Activated CD8-positive, alpha-beta memory T cell treated with anti-CD3 and anti-CD28 coated beads, Interleukin-2, amount 50 U/mL, for 48 hours (primary cell): ENCODE measurements at places on chromosomes 1 and 21.

DNA sequence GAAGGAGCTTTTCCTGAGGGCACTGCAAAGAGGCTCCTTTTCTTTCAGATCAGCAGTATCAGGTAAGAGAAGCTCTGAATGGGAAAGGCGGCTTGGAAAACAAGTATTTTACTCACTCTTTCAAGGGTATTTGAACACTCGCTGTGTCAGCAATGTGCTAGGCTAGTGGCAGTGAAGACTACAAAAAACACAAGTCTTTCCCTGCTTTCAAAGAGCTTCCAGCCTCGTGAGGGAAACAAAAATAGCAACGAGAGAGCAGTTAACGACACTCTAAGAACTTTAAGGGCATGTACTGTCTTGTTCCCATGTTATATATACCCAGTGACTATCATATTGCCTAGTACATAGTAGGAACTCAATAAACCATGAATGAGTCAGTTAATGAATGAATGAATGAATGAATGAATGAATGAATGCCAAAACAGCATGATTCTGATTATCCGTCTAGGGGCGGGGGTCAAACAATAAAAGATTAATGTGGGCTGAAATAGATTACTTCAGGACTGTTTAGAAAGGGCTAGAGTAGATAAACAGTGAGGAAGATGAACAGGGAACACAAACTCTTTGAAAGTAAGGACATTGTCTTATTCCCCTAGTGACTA is 14.2 kb upstream of the MCOLN3 start:
- no peak for DNase-seq

GRCh38 chr1:30550365-30551220 is 172.8 kb downstream of the MATN1 start:
- DNase-seq: no peak

DNA sequence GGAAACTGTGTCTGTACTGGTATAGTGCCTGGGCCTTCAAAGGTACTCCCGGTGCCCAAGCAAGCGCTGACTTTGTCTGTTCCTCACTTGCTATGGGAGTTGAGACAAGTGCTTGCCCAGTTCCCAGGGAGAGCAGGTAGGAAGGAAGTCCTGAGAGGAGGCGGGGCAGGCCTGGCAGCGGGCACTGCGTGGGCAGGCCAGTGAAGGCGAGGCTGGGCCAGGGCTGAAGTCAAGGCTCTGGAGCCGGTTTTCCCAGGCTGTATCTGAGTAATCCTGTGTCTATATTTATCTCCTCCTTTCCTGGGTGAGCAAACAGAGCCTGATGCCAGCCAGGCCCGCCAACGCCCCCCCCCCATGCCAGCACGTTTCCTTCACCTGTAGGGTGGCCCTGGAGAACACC is 15.9 kb upstream of the EDN2 start:
- no peak for DNase-seq

GRCh38 chr1:172533513-172534151 is 682 bp downstream of the SUCO start:
- peak; percentile 65 for DNase-seq

DNA sequence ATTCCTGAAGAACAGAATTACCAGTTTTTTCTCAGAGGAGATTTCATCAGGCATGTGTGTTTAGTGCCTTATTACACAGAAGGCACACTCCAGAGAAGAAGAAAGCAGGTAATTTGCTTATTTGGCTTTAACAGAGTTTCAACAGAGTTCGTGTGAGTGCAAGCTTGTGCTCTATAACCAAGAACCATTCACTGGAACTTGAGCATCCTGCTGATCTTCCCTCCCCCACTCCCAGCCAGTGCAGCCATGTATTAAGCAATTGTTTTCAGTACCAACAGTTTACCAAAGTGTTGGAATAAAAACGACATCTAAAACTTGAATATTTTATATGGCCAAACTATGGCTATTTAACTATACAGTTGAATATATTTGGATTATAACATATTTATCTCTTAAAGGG is 4.3 kb downstream of the MGST3 start:
- DNase-seq: no peak

DNA sequence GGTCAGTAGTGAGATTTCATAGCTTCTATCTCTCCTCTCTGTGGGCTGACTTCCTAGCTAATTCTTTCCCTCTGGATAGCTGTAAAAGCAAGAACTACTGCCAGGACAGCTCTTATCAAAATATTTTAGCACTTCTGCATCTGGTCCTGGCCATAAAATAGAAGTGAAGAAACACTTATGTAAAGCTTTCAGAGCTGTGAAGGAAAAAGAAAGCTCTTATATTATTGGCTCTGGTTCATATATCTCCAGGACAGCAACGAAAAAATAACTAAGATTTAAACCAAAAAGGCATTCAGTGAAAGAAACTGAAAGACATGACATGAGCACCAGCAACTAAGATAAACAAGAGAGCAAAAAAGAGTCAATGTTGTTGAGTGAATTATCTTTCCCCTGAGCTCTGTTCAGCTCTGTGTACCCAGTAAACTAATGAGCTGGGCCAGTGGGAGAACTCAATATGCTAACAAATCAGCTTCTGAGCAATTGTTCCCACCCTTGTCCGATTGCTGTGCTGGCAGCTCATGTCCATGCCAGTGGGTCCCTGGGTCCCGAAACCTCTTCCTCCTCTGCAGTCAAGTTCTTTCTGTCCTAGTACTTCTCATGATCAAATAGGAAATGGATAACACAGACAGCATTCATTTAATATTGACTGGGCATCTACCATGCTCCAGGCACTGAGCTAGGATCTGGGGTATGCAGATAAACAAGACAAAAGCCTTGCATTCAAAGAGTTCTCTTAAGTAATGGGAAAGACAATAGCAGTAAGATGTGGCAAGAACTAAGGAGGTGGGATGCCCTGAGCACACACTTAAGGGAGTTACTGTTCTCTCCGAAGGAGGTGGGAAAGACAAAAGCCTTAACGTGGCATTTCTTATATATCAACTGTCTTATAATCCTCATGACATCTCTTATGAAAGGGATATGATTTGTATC is 45.3 kb upstream of the MAN1A2 start:
- no peak for DNase-seq

DNA sequence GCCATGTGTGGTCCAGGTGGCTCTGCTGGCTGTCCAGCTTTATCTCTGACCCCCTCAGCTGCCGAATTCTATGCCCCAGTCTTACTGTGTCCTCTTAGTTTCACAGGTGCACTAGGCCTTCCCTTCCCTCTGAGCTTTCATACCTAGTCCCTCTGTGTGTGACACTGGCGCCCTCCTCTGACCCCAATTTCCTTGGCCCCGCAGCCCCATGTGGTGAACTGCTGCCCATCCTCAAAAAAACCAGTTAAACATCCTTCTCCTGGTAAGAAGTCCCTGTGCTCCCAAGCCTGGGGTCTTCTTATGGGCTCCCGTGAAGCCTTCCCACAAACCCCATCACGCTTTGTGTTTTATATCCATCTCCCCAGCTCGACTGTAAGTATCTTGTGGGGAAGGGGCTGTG is 93.9 kb upstream of the TSPAN2 start:
- no peak for DNase-seq

GRCh38 chr1:214983126-214983869 is 99.2 kb upstream of the KCNK2 start:
- no peak for DNase-seq

DNA sequence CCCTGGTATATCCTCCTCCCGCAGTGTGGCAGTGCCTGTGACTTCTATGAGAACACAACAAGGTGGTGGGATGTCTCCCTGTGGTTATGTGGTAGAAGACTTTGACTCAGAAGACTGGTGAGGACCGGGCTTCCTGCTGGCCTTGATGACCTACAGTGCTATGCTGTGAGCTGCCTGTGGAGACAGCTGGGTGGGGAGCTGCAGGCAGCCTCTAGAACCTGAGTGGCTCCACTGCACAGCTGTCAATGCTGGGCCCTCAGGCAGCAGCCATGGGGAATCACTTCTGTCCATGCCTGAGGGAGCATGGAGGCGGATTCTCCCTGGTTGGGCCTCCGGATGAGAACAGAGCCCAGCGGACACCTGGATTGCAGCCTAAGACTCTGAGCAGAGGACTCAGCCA is 14.9 kb downstream of the SLC1A7 start:
- no peak for DNase-seq

- DNase-seq: no peak
Measured at GRCh38 chr1:165857046-165857801, 29.8 kb downstream of the UCK2 start.
